ENCODE measurements at places on chromosomes 3 and 15. TPM values are rescaled to one million over a fixed set of nuclear protein-coding genes. Genes with fewer than 3 reads are reported as not detected.

The SPINK8 gene
- total RNA-seq, result not detected

The AVEN gene
- 30.9 TPM for total RNA-seq

The SUSD5 gene
- total RNA-seq, result 4.0 TPM

The DLEC1 gene
- total RNA-seq, result 0.51 TPM

The CILP gene
- total RNA-seq, result 43.4 TPM

The RHCG gene
- total RNA-seq, result not detected

- no peak for DNase-seq
Measured at GRCh38 chr15:40136470-40137302, 24.2 kb upstream of the BUB1B start.

GRCh38 chr3:173699353-173699752, 301.8 kb downstream of the NLGN1 start:
- no peak for DNase-seq

DNA sequence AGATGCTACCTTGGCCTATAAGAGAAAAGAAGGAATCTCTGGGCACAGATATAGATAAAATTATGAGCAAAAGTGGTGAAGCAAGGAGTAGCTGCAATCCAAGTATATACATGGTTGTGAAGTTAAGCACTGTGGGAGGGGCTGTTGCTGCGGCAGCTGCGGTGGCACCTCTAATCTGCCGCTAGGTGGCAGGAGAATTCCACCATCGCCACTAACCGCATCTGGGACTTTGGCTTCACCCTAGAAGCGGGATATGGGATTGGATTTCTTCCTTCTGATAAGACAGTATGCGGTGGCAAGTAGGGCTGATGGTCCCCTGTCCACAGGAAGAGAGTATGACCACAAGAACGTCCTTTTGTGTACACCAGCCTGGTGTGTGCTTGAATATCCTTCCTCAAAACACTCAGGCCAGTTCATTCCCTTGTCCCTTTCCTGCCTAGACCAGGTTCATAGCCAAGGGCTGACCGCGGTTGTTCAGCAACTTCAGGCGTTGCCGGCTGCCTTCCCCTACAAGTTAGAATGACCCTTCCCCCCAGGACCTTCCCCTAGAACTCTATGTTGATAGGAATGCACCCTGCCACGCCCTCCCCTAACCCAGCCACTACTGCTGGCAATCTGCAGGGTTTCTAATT, 5.1 kb downstream of the MAGEL2 start:
- DNase-seq, result peak; percentile 79

DNA sequence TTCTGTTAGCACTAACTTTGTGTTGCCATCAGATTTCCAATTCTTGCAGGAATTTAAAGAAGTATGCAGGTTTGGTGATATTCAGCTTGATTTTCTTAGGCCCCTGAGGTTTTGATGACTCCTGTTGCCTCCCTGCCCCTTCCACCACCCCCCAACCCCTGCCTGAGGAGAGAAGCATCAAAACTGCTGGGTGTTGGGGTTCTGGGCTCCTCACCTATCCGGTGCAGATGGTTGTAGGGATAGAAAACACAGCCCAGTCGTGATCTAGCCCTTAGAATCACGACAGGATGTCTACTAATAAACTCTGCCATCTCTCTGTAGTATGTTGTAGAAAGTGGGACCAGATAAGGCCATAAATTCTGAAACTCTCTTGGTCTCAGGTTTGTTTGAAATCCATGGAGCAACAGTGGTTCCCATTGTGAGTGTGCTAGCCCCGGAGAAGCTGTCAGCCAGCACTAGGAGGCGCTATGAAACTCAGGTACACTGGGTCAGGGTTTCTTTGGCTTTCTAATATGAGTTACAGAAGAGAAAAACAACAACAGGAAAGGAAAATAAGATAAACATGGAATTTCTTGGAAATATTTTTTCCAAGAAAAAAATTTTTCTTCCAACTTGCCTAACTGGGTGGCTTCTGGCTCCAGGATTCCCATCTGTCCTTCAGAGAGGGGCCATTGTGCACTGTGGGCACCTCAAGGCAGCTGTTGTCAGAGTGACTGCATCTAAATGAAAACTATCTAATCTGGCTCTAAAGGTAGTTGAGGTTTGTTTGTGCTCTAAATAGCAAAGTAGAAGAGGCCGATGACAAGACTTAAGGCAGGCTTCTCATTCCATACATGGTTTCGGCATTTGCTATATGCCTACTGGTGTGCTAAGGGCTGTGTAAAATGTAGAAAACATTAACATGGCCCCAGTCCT, 8.7 kb downstream of the SRP14 start:
- no peak for DNase-seq

DNA sequence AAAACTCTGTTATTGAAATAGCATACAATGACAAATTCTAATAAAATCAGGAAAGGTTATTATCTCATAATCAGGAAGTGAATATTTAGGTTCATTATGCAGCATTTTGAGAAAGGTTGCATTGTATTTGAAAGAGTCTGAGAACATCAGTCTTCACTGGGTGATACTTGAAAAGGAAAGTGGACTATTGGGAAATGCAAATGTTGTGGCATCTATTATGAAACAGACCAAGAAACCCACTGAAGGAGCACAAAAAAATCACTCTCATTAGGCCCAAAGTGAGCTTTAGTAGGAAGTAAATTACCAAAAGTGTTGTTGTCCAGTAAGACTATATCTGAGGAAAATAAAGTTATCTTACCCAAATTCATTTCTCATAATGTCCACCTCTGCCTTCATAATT, 90.8 kb downstream of the ZPLD1 start:
- DNase-seq, result no peak

GRCh38 chr15:40251486-40252140, 12.8 kb downstream of the PAK6 start:
- DNase-seq, result peak; percentile 41

DNA sequence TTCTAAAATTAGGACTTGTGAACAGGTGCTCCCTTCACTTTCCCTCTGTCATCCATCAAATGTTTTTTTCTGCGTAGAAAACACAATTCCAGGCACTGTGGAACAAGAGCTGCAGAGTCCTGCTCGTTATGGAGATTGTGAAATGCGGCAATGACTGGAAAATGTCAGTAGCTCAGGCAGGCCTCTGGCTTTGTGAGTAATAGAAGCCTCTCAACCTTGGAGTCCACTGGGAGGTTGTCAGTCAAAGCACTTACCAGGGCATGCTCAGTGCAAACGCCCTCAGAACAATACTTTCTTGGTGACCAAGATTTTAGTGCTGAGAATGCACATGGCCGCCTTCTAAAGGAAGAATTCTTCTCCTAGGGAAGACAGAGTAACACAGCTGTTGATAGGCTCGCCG, 26.7 kb upstream of the MED12L start:
- DNase-seq, result no peak

GRCh38 chr3:195872800-195873199, 35.6 kb downstream of the TNK2 start:
- no peak for DNase-seq

DNA sequence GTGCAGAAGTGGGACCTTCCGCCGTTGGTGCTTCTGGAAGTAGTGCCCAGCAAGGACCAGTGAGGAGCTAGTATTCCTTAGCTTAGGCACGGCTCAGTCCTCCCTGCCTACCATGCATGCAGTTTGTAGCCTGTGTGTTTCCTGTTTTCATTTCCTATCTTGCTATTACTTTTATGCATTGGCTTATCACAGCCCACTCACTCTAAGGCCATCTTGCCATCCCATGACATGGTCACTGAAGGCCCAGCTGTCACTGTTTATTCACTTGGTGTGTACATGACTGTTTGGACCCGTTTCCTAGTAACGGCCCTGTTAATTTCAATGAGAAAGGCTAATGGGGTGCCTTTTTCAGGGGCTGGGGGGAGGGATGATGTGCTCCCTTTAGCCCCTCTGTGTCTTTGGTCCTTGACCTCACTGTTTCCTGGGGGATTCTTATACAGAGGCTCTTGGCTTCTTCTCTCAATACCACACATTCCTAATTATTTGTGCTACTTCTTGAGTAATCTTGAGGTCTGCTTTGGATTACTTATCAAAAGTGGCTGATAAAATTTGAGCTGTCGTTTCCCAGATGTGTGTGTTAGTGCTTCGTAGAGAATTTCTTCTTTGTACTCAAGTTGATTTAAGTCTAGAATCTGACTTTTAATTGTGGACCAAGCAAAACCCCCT, 24.5 kb upstream of the TRAK1 start:
- DNase-seq, result no peak

DNA sequence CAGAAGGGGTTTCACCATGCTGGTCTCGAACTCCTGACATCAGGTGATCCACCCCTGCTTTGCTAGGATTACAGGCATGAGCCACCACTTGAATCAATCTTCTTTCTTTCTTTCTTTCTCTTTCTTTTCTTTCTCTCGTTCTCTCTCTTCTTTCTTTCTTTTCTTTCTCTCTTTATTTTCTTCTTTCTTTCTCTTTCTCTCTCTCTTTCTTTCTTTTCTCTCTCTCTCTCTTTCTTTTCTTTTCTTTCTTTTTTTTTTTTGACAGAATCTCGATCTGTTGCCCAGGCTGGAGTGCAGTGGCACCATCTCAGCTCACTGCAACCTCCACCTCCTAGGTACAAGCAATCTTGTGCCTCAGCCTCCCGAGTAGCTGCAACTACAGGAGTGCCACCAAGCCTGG, 37.9 kb upstream of the PIK3CB start:
- DNase-seq, result no peak

DNA sequence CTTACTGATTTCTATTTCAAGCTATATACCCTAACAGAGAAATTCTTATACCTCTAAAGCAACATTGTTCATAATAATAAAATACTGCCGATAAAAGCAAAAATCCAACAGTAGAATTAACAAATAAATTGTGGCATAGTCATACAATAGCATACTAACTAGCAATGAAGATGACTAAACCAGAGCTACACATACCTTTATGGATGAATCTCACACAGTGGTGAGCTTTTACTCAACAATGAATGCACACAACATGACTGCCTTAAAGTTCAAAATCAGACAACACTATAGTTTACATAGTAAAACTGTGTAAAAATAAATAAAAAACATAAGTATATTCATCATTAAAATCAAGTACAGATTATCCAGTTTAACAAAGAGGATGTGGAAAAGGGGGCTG, 99.1 kb downstream of the NR1I2 start:
- no peak for DNase-seq

DNA sequence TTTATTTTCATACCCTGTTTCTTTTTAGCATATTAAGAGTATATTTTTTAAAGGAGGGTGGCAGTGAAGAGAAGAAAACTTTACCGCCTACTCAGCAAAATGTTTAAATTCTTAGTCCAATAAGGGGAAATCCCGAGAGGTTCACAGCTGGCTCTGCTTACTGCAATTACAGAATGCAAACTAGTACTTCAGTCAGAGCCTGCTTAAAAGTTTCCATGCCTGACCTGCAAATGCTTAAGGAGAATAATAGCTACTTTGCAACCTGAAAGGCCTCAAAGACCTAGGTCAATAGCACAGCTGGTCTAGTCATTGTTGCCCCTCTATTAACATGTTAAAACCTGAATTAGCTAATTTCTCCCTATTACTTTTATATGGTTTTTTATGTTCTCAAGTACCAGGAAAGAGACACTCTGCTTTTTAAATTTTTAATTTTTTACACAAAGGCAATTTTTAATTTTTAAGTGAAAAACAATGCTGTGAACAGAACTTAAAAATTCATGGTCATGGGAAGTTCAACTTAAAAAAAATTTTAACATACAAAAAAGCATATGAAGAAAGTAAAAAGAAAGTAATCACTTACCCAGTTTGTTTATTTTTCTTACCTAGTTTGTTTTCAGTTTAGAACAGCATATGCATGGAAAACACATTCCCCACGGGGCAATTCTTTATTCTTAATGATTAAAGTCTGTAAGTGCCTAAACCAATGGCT, 79.2 kb downstream of the P3H2 start:
- DNase-seq, result no peak

- DNase-seq, result peak; percentile 77
Measured at GRCh38 chr3:39809181-39809994, at the start of gene MYRIP. MYRIP (plus strand) TSS chr3:39809609; CDS start chr3:39900817, 91,208 bp downstream.

GRCh38 chr3:141267629-141268028, 36.0 kb downstream of the PXYLP1 start:
- no peak for DNase-seq

DNA sequence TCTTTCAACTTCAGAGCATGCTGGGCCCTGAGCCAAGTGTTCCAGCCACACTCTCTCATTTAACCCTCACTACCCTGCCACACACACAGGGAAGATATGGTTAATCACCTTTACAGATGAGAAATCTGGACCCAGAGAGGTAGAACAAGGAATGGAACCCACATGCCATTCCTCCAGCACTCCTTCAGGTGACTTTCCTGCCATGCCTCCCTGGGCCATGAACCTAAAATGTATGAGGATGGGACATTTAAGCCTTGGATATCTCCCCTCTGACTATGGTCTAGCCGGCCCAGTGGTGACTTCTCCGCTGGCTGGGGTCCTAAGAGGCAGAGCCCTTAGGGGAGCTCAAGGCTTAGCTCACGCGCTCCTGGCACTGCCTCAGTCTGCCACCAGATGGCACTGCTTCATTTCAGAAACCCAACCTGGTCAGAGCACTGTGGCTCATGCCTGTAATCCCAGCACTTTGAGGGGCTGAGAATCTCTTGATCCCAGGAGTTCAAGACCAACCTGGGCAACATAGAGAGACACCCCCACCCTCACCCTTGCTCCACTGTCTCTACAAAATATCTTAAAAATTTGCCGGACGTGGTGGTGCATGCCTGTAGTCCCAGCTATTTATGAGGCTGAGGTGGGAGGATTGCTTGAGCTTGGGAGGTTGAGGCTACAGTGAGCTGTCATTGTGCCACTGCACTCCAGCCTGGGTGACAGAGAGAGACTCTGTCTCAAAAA, 2.2 kb upstream of the DCAF1 start:
- peak; percentile 93 for DNase-seq

DNA sequence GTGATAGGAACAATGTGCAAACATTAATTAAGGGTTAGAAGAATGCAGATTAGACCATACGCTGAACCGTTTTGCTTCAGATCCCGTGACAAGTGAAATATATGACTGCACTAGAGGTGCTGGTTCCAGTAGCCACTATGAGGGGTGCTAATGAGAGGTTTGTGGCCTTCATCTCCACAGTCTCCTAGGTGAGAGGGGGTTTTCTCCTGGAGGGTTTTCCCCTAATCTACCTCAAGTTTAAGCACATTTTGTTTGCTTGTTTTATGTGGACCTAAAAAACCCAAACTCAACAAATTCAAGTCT, 13.7 kb upstream of the SHF start:
- DNase-seq, result no peak

DNA sequence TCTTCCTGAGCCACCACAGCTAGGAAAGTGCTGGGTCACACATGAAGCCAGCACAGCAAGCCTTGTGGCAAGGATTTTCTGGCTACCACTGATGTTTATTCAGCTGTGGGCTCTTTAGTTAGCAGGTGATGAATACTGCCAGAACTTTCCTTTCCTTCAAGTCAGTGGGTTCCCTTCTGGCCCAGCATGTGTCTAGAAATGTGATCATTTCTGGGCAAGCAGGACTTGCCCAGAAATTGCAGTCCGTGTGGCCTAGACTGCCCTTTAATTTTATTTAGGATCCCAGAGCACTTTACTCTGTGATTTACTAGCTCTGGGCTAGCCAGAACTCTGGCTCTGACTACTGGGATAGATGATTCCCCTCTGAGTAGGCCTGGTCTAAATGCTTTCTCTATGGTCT, 397.5 kb downstream of the ZIC4 start:
- no peak for DNase-seq

All from posterior vena cava (tissue), 2 donors.